ENCODE measurements at places on chromosomes 6 and 20.

- no peak for DNase-seq
Measured at GRCh38 chr20:44028868-44029847, 114.5 kb downstream of the TOX2 start.

- DNase-seq, result no peak
Measured at GRCh38 chr6:156013155-156013554, 557.5 kb upstream of the NOX3 start.

DNA sequence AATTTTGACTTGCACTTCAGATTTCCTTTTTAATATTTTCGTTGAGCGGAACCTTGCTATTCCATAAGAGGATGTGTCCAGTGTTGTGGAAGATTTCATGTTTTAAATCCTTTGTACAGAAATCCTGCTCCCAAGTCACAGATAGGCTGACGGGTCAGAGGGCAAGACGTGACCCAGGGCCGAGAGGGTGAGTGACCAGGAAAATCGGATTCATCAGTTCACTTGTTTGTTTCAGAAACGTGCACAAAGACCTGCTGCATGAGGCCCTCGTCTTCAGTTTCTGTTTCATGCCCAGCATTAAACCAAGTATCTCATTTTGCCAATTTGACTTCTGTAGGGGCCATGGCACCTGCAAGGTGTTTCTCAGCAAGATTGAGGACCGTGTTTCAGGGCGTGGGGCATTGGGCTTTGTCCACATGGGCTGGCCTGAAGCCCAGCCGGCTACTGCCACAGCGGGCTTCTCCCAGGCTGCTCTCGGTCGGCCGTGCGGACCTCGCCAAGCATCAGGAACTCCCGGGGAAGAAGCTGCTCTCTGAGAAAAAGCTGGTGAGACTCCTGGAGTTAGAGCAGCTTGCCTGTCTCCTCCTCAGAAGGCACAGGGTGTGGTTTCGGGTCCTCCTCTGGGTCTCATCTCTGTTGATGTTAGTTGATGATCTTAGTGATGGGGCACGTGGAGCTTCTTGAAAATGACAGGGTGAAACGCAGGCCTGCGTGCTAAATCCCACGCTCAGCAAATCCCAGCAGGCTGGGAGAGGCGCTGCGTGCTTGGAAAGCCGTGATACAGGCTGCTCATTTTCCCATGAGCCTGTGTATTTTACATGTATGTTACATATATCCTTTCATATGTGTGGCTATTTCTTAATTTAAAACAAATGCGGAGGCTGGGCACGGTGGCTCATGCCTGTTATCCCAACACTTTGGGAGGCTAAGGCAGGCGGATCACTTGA, 10.5 kb downstream of the MTG2 start:
- DNase-seq, result no peak

- no peak for DNase-seq
Measured at GRCh38 chr6:23547851-23548250, 578.2 kb upstream of the NRSN1 start.

GRCh38 chr6:132713352-132714134, at the start of gene VNN1:
Gene VNN1 (minus strand): TSS chr6:132714055. CDS start chr6:132714035, 20 bp downstream.
- DNase-seq, result no peak

DNA sequence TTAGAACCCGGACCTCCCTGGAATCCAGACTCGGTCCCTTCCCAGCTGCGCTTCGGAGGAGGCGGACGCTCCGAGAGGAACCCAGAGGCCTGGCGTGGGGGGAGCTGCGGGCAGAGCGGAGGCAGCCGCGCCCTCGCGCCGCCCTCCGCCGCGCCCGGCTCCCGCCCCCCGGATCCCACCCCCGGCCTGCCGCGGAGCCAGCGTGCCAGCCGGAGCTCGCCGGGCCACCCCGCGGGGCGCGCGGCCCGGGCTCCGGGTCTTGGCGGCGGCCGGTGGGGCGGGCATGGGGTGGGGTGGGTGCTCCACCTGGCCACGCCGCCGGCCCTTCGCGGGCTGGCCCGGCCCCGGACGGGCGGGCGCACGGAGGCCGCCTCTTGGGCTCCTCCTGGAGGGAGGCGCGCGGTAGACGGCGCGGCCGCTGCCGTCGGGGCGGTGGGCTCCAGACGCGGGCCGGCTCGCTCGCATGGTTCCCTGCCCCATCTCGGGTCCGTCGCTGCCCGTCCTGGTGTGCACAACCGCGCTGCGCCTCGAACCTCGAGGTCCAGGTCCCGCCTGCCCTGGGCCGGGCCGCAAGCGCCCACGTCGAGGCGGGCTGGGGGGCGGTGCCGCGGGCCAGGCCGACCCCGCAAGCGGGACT, 592 bp upstream of the CDYL start:
- peak; percentile 57 for DNase-seq

DNA sequence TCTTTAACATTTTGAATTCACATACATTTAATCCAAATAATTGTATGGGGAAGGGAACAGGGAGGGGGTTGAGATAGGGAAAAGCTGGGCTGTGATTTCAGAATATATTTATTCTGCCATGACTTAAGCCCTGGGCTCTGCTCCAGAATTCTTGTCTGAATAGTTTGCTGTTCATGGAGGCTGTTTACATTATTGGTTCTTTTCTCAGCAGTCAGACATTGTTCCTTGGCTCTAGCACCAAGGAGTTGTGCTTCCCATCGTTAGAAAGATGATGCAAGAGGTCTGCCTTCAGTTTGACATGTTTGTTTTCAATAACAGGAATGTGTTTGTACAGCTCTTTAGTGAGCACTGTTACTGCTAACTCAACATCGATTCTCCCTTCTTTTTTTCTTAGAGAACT, 198.8 kb upstream of the CDYL start:
- DNase-seq, result no peak

DNA sequence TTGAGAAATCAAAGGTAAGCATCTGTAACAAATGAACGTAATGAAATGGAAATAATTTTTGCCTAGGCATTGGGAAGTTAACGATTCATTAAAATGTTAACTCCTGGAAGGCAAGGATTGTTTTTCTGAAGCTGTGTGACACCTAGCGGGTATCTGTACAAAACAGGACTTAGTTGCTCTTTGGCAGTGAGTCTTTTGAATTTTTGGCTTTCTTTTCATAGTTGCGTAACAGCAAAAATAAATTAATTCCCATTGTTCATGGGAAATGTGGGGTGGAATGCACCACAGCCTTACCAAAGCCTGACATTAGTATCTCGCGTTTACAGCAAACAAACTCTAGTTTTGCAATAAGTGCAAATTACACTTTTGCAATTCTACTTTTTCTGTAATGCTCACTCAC, 92.7 kb upstream of the DTNBP1 start:
- DNase-seq, result no peak

All from stimulated activated CD4-positive, alpha-beta T cell treated with anti-CD3 and anti-CD28 coated beads, Interleukin-4, amount 100 ng/mL, for 24 hours (primary cell).